ENCODE measurements at places on chromosomes 13 and 19.

GRCh38 chr13:29948244-29948643 lies 97.8 kb upstream of the UBL3 start:
- DNase-seq: no peak

- DNase-seq: peak; percentile 90
Observed at GRCh38 chr19:46717034-46717715, at the start of gene PRKD2. Gene PRKD2, minus strand, starts transcription at chr19:46717114. Its CDS starts 744 bp downstream, at chr19:46716370.

- DNase-seq: no peak
Observed at GRCh38 chr19:12797141-12797587, 4.4 kb downstream of the PRDX2 start.

GRCh38 chr13:91185294-91185863 lies 162.1 kb upstream of the MIR17HG start:
- no peak for DNase-seq

DNA sequence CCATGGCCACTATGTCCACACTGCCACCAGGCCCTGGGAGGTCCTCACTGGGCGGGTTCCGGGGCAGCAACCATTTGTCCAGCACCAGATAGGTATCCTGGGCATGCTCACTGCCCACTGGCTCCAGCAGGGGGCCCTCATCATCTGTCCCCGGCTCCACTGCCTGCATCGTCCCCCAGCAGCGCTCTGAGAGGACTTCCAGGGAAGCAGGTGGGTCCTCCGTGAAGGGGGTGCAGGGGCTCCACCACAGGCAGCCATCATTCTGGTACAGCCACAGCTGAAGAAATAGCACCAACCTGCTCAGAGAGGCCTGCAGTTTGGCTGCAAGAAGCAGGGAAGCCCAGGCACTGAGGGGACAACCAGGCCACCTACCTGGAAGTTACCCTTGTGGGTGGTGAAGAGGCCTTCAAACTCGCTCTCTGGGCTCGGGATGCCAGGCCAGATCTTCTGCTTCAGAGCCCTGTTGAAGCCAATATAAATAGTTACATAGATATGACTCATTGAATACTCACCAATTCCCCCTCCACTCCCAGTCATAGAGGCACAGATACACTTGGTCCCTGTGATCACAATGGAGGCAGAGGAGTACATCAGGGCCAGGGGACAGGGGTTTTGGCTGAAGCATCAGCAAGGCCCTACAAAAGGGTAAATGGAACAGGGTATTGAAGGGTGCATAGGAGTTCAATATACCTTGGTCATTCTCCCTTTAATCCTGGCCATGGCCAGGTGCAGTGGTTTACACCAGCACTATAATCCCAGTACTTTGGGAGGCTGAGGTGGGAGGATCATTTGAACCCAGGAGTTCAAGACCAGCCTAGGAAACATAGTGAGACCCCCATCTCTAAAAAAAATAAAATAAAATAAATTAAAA lies 4.1 kb downstream of the SWSAP1 start:
- no peak for DNase-seq

DNA sequence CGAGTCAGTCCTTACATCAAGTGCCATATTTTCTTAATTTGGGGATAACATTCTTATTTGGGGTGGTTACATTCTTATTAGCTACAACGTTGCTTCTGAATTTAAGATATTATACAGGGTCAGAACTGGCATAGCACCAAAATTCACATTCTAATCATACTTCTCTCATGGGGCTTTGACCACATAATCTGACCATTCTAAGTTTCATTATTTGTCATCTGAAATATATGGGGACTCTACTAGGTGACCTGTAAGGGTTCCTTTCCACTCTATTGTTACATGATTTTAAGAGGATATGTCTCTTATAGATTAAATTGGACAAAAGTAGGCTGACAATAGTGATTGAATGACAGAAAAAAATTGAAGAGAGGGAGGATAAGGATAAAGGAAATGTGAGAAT lies 536.5 kb downstream of the KCTD12 start:
- DNase-seq: no peak

- no peak for DNase-seq
Observed at GRCh38 chr13:77868717-77869116, 49.9 kb downstream of the EDNRB start.

DNA sequence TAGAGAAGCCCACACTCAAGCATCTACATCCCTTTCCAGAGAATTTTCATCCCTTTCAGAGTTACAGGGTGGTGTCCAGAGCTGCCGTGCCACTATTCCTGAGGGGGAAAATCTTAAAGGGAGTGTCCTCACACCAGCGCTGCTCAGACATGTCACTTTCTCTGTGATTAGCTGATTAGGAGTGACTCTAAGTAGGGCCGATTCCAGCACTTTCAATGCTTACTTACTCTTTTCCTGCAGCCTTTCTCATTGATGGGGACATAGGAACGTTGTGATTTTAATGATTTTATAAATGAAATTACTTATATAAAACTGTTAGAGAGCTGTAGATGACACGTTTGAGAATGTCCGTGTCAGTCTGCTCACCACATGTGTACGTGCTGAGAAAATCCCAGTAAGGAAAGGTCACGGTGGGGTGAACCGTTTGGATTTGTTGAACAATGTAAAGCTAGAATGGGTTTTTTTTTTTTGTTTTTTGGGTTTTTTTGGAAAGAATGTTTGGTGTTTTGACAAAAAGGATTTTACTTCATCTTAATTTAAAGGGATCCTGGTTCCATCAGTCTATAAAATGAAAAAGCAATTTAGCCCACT lies 56.6 kb upstream of the SPATA13 start:
- no peak for DNase-seq

All from stimulated activated CD4-positive, alpha-beta T cell treated with anti-CD3 and anti-CD28 coated beads, Interleukin-2, amount 100 ng/mL, for 48 hours (primary cell).